NCI-H2171 (cell line): ENCODE measurements at places on chromosomes 2 and 18.

DNA sequence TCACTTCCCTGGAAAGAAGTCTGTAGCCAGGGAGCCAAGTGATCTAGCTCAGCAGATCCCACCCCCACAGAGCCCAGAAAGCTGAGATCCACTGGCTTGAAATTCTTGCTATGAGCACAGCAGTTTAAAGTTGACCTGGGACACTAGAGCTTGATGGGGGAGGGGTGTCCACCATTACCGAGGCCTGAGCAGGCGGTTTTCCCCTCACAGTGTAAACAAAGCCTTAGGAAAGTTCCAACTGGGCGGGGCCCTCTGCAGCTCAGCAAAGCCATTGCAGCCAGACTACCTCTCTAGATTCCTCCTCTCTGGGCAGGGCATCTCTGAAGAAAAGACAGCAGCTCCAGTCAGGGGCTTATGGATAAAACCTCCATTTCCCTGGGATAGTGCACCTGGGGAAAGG is 887.2 kb upstream of the LRATD1 start:
- no peak for DNase-seq

DNA sequence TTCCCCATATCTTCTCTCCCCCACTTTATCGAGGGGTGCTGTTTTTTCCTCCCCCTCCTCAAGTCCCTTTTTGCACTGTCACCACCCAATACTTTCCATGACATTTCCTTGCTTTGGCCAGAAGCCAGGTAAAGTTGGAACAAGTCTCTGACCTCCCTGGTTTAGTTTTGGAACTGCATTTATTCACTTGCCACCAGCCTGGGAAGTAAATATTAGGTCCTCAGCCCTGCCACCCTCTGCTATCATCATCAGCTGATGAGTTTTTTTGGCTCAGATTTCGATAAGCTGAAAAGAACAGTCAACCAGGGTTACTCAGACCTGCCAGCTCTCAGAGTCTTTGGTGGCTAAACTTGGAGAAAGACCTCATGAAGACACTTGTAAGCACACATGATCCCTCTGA is 47.0 kb downstream of the DHRS9 start:
- no peak for DNase-seq

- no peak for DNase-seq
Observed at GRCh38 chr18:64027931-64028695, 58.2 kb downstream of the SERPINB8 start.

DNA sequence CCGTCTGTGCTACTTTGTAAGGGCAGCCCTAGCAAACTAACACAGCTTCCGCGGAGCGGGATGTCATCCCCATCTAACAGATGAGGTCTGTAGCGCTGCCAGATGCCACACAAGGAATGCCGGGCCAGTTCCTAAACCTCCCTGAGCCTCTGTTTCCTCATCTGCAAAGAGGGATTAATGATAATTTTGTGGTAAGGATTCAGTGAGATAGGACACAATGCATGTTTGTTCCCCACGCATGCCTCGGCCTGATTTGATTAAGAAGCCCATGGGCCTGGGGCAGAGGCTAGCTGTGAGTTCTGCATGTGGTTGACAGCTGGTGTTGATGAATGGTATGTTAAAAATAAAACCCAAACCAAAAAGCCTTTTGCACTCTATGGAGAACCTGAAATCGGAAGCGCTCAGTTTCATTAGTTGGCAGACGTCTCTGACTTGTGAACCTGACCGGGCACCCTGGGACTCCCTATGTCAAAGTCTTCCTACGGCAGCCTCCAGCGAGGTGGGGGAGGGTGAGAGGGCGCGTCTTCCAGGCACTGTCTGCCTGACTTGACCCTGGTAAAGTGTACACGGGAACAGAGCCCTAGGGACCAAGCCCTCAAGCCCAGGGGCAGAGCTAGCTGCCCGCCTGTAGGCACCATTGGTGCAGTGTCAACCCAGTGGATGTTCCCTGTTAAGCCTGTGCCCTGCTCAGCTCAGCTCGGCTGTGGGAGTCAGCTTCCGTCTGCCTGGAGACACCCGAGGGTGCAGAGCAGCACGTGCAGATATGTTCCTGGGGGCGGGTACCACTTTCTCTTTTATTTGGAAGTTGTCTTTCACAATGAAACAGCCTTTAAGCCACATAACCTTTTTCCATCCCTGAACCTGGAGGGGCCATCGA is 14.8 kb upstream of the INHBB start:
- peak; percentile 46 for DNase-seq

DNA sequence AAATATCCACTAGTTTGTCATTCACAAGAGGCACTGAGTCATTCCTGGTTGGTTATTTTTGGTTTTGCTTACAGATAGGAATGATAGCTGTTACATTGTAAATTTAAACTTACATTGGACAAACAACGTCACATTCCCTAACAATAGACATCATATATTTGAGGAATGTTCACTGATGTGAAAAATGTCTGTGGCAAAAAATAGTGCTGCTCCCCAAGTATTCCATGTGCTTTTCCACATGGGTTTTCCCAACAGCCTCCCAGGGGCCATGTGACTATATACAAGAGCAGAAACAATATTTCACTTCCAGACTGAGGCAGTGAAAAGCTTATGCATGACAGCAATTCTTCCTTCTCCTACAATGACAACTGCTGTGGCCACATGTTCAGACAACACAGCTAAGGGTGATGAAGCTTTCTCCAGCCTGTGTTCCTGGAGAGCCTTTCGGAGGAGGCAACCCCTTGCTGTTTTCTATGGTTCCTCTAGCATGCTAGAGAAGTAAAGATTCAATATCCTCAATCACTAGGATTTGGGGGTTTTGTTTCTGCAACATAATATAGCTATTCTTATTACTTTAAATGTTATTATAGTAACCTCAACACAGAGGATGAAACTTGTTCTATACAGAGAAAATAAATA is 202.7 kb downstream of the PTH2R start:
- no peak for DNase-seq

- no peak for DNase-seq
Observed at GRCh38 chr2:207504513-207505170, 25.1 kb upstream of the CREB1 start.
